ENCODE measurements at places on chromosomes 3 and 15.

- DNase-seq: no peak
Measured at GRCh38 chr3:141049681-141050080, 1.5 kb upstream of the SPSB4 start.

GRCh38 chr15:65930134-65930533 is 60.8 kb downstream of the RAB11A start:
- no peak for DNase-seq

DNA sequence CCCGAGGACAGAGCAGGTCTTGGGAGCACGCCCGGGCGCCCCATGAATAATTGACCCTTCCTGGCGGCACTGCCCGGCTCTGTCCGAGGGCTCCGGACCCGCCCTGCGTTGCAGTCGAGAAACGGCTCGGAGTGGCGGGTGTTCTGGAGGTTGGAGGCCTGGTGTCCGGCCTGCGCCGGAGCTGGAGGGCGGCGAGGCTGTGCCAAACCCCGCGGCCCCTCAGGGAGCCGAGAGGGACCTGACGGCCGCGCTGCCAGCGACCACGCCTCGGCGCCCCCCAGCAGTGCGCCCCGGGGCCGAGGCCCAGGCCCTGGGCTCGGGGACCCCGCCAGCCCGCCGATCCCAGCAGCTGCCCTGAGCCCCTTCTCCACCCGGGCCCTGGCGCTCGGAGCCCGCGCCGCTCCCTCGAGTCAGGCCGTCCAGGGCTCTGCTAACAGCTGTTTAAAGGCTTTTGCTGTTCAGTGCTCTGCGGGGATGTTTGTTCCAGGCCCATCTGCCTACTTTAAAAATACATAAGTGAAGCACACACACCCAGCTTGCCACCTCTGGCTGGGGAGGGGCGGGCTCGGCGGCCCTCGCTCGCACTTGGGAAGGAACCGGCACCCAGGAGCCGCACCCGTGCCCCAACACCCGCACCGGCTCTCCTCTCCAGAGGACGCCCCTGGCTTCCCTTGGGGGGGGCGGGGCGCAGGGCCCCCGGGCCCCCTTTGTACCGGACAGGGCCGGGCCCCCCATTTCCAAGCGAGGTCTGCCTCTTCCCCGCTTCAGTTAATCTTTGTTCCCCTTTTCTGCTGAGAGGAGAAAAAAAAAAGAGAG is 730 bp upstream of the ZNF710 start:
- peak; percentile 37 for DNase-seq

DNA sequence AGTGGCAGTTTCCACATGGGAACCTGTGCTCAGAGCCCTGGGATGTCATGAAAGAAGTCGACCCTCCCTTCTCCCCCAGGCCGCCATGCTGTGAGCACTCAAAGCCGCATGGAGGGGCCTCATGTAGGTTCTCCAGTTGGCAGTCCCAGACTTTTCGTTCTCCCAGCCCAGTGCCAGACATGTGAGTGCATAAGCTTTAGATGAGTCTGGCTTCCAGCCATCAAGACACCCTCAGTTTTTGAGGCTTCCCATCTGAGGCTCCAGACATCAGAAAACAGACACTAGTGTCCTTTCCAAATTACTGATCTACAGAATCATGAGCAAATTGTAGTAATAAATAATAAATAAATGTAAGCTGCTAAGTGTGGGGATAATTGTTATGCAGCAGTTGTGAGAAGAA is 136.5 kb upstream of the AGBL1 start:
- no peak for DNase-seq

DNA sequence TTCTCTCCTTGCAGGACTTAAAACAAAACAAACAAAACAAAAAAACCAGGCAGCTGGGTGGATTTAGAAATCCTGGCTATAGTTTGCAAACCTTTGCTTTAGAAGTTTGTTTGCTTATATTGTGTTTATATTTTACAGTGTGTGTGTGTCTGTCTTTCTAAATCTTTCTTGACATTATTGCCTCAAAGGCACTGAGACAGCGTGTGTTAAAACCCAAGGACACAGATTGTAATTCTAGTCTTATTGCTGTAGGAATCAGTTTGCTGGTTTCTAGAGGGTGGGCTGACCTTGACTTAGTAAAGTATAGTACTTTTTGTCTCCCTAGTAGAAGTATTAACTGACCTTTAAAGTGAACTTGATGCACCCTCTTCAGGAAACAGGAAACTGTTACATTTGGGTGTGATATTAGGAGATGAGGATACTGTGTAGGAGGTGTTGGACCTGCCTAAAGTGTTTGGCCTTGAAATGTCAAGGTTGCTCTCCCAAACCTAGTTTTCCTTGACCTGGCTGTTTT is 71.0 kb downstream of the TCF12 start:
- peak; percentile 16 for DNase-seq

DNA sequence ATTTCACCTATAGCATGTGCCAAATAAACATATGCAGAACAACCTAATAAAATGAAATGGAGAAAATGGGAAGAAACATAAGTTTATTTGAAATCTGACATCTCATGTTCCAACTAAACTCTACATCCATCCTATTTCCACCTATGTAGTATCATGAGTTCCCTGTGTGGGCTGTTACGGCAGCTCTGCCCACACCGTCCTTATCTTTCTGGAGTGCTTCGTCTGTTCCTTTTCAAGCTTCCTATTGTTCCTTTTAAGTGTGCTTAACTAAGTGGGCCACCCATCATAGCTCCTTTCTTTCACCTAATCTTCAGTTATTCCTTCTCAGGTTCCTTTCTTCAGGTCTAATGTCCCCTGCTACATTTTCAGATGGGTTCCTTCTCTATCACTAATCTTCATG is 17.3 kb downstream of the RYR3 start:
- no peak for DNase-seq

- DNase-seq: no peak
Measured at GRCh38 chr15:28977377-28978010, 91.7 kb downstream of the APBA2 start.

DNA sequence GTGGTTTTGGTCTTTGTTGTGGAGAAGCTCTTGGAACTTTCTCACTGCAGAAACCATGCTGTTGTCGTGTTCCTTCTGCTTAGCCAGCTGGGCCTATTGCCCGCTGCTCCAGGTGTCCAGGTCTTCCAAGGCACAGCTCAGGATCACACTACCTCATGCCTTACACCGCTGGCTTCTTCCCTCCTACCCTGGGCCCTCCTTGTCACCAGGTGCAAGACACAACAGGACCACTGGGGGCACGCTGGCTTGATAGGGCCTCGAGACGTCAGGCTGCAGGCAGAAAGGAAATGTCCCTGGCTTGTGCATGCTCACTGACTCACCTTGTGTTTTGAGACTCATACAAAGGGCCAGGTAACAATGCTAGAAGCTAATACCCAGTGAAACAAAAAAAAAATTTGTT is 32.3 kb downstream of the PAQR9 start:
- DNase-seq: peak; percentile 42

GRCh38 chr3:138862924-138863775 is 28.4 kb upstream of the PIK3CB start:
- no peak for DNase-seq

DNA sequence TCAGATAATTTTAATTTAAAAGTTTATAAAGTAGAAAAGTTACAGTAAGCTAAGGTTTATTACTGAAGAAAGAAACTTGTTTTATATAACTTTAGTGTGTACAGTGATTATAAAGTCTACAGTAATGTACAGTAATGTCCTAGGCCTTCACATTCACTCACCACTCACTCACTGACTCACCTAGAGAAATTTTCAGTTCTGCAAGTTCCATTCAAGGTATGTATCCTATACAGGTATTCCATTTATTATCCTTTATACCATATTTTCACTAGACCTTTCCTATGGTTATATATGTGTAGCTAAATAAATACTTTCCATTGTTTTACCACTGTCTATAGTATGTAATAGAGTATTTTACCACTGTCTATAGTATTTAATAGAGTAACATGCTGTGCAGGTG is 33.2 kb upstream of the MME start:
- DNase-seq: no peak

DNA sequence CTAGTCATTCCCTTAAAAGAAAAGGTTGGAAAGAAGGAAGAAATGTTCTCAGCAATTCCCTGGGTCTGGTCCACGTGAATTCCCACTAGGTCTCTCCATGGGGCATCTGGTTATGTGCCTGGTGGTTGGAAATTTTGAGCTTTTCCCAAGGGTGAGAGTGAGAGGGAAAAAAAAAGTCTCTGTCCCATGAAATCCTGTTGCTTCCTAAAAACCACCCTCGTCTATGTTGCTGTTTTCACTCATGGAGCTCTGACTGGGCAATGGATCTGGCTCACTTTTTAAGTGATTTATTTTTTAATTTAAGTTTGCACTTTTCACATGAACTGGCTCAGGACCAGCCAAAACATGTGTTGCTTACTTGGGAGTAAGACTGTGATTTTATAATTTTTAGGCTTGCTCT is 190.1 kb downstream of the CHST2 start:
- DNase-seq: no peak

- DNase-seq: no peak
Measured at GRCh38 chr3:160851629-160852210, 95.7 kb downstream of the PPM1L start.

GRCh38 chr3:101702726-101703125 is 16.2 kb upstream of the RPL24 start:
- no peak for DNase-seq

GRCh38 chr15:66323312-66323928 is 30.1 kb downstream of the DIS3L start:
- DNase-seq: no peak

GRCh38 chr15:89075101-89075640 is 13.1 kb upstream of the ABHD2 start:
- no peak for DNase-seq

GRCh38 chr15:68203486-68203885 is 1.6 kb downstream of the CALML4 start:
- DNase-seq: no peak

GRCh38 chr15:81297603-81298575 is 26.1 kb downstream of the STARD5 start:
- peak; percentile 30 for DNase-seq

GRCh38 chr3:71055257-71056001 is 528.1 kb downstream of the FOXP1 start:
- DNase-seq: no peak

DNA sequence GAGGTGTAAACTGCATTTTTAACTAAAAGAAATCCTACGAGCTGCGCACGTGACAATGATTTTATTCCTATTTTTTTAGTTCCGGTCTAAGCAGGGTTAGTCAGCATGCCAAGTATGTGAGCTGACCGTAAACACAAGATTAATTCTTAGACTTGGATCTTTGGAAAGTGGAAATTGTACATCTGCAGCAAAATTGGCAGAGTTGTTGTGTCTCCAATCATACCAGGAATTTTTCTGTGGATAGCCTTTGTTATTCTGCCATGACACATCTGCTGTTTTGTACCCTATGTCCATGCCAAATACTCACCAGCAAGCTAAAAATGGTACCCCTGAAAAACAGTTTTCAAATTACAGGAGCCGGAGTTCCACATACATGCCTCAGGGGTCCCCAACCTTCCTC is 562.5 kb downstream of the UNC13C start:
- DNase-seq: no peak

DNA sequence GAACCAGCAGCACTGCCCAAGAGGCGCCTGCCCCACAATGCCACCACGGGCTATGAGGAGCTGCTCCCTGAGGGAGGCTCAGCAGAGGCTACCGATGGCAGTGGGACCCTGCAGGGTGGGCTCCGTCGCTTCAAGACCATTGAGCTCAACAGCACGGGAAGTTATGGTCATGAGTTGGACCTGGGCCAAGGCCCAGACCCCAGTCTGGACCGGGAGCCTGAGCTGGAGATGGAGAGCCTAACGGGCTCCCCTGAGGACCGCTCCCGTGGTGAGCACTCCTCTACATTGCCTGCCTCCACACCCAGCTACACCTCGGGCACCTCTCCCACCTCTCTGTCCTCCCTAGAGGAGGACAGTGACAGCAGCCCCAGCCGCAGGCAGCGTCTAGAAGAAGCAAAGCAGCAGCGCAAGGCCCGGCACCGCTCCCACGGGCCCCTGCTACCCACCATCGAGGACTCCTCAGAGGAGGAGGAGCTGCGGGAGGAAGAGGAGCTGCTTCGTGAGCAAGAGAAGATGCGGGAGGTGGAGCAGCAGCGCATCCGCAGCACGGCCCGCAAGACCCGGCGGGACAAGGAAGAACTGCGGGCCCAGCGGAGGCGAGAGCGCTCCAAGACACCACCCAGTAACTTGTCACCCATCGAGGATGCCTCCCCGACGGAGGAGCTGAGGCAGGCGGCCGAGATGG is 21.8 kb upstream of the APEH start:
- no peak for DNase-seq

GRCh38 chr15:52714968-52715367 is 35.8 kb upstream of the ATOSA start:
- DNase-seq: no peak

- no peak for DNase-seq
Measured at GRCh38 chr3:60096403-60096802, 1046.6 kb upstream of the CFAP20DC start.

- DNase-seq: no peak
Measured at GRCh38 chr3:42662037-42662812, 8.7 kb downstream of the ZBTB47 start.

DNA sequence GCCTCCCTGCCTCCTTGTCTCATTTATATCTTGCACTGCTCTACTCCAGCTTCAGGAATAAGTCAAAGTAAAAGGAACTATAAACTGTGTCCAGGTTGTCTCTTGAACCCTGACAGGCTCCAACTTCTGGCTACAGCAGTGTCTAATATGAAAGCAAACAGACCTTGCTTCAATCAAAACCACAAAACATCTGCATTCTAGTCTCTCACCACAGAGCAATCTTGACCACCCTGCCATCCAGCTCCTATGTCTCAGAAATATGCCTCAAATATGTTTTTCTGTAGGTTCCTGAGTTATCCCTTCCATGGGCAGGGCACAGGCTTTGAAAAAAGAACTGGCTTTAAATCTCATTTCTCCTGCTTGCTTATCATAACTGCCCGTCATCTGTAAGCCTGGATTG is 13.0 kb upstream of the RAMAC start:
- no peak for DNase-seq

GRCh38 chr3:188764609-188765008 is 407.2 kb upstream of the TPRG1 start:
- no peak for DNase-seq

- DNase-seq: no peak
Measured at GRCh38 chr3:7788881-7789280, 712.7 kb upstream of the LMCD1 start.

DNA sequence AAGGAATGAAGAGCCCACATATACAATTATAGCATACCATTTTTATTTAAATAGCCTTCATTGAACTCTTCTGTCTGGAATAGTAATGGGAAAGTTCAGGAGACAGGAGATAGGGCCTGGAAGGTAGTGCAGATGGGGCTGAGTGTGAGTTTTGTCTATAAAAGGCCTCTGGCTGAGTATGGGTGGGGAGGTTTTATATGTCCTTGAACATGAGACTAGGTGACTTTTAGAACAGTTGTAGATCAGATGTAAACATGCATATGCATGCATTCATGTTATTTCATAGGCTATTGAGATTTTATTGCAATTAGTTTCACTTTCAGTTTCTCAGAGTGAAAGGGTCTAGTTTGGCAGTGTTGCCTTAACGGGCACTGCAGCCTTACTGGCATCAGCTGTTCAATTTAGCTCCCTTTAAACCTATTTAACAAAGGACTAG is 27.1 kb downstream of the CGGBP1 start:
- DNase-seq: peak; percentile 70

- no peak for DNase-seq
Measured at GRCh38 chr15:64285871-64286270, 70.1 kb downstream of the CSNK1G1 start.

- no peak for DNase-seq
Measured at GRCh38 chr3:189056646-189057335, 115.0 kb upstream of the TPRG1 start.

GRCh38 chr3:9396301-9396631 is 1.1 kb upstream of the SETD5 start:
- no peak for DNase-seq

- DNase-seq: no peak
Measured at GRCh38 chr3:30855400-30856292, 38.8 kb downstream of the GADL1 start.
